Right cardiac atrium (tissue), 5 donors: ENCODE measurements at places on chromosomes 1 and 21. TPM values are rescaled to one million over a fixed set of nuclear protein-coding genes. Genes with fewer than 3 reads are reported as not detected.

The SH2D2A gene
- 2.7 TPM for total RNA-seq

The CD48 gene
- 2.6 TPM for total RNA-seq

DNA sequence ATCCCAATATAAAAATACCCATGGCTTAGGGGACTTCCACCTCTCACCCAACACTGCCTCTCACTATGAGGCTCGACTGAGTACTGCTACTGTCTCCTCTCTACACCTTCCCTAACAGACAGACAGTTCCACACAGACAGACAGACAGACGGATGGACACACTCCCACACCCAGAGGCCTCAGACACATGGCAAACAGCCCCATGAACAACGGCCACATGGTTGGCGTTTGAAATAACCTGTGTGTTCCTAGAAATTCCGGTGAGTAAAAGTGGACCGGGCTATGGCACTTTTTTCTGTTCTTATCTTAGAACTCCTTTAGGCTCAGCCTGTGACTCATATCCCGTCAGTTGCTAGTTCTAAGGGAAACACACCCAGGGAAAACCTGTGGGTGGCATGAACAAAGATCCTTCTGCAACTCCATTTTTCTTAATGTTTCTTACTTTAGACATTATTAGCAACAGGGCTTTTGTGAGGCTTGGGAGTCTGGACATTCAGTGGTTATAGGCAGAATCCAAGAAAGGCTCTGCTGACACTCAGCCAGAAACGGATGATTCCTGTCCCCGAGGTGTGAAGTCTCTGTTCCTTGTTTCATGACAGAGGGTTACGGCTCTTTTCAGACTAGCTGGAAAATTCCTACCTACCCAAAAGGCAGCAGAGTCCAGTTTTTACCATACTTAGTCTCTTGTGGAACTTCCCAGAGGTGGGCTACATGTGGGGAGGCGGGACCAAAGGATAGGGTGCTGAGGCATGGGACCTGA is 90.5 kb upstream of the TLR5 start:
- peak; percentile 31 for DNase-seq

DNA sequence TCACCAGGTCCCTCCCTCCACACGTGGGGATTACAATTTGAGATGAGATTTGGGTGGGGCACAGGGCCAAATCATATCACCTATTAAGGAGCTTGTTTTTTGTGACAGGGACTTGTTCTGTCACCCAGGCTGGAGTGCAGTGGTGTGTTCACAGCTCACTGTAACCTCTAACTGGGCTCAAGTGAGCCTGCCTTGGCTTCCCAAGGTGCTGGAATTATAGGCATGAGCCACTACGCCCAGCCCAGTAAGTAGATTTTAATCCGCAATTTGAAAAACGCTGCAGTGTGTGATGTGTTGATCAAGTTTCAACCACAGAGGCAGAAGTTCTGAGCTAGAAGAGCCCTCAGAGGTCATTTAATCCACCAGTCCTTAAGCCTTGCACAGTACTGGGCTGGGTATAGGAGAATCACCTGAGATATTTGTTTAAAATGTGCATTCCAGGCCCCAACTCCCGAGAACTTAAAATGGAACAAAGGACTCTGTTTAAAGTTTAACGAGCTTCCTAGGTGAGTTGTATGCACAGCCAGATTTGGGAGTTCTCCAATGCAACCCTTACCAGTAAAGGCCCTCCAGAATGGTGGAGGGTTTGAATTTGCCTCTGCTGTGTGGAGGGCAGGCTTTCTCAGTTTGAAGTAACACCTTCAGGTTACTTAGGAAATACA is 13.4 kb downstream of the RPL11 start:
- DNase-seq: no peak

DNA sequence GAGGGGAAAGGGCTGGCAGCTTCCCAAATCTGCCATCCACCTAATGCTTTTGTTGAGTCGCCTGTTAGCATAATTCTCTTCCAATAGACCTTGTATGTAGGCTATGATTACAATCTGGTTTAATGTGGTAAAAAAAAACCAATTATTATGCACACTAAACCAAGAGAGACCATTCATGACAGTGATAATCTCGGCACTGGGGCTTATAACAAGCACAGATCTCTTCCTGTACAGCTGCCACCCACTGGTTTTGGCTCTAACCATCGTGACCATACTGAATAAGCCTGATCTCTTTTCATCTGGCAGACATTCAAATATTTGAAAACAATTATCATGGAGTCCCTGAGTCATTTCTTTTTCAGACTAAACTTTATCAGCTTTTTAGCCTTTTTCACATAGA is 12.0 kb upstream of the SYT14 start:
- no peak for DNase-seq

DNA sequence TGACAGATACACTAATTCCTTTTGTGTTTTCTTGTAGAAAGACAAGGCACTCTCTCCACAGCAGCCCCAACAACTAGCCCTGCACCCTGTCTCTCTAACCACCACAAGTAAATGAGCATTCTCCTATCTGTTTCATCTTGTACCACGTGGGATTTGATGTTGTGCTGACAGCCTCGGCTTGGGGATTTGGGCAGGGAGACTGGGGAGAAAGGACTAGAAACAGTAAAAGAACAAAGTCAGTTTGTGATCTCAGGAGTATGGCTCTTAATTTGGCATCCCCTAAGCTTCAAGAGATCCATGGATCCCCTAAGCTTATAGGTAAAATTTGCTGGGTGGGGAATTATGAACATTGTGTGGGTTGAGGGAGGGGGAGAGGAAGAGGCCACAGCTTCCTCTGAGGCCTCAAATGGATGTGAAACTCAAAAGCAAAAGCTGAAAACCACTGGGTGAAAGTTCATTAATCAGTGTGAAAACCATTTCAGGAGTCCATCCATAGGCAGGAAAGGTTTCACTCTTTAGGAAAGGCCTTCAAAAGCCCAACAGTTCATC is 3.1 kb downstream of the C1orf162 start:
- no peak for DNase-seq
